H9 (cell line): ENCODE measurements at places on chromosomes 11 and 22.

DNA sequence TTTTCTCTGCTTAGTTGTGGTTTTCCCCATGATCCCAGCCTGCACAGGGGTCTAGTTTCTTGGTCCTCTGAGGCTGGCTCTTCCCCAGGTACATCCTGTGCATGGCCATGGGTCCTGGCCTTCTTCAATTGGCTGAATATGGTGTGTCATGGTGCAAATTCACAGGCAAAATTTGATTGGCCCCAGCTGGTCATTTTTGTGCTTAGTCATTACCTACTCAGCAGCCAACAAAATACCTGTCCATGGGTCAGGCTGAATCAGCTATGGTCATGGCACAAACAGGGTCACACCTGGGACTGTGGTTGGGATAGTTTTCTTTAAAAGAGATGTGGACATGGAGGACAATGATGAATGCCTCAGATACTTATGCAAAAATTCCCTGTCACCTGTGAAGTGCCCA, 85.7 kb downstream of the CSNK2A3 start:
- DNase-seq: no peak

GRCh38 chr11:26248661-26249060, 83.3 kb upstream of the ANO3 start:
- DNase-seq: no peak

DNA sequence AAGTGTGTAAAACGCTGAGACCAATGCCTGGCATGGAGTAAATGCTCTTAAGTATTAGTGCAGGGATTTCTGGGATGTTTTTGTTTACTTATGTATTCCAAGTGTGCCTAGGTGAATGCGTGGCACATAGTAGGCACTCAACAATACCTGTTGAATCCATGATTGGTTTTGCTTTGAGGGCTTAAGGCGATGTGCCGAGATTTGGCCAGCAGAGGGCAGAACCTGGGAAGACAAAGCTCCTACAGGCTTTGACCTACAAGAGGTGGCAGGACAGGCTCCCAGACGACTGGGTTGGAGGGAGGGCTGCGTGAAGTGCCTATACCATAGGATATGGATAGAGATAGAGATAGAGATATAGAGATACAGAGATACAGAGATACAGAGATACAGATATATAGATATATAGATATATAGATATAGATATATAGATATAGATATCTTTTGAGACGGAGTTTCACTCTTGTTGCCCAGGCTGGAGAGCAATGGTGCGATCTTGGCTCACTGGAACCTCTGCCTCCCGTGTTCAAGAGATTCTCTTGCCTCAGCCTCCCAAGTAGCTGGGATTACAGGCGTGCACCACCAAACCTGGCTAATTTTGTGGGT, 13.9 kb downstream of the KCNE3 start:
- DNase-seq: peak; percentile 83

- DNase-seq: no peak
Observed at GRCh38 chr11:4680341-4680740, 17.3 kb downstream of the OR51E2 start.

DNA sequence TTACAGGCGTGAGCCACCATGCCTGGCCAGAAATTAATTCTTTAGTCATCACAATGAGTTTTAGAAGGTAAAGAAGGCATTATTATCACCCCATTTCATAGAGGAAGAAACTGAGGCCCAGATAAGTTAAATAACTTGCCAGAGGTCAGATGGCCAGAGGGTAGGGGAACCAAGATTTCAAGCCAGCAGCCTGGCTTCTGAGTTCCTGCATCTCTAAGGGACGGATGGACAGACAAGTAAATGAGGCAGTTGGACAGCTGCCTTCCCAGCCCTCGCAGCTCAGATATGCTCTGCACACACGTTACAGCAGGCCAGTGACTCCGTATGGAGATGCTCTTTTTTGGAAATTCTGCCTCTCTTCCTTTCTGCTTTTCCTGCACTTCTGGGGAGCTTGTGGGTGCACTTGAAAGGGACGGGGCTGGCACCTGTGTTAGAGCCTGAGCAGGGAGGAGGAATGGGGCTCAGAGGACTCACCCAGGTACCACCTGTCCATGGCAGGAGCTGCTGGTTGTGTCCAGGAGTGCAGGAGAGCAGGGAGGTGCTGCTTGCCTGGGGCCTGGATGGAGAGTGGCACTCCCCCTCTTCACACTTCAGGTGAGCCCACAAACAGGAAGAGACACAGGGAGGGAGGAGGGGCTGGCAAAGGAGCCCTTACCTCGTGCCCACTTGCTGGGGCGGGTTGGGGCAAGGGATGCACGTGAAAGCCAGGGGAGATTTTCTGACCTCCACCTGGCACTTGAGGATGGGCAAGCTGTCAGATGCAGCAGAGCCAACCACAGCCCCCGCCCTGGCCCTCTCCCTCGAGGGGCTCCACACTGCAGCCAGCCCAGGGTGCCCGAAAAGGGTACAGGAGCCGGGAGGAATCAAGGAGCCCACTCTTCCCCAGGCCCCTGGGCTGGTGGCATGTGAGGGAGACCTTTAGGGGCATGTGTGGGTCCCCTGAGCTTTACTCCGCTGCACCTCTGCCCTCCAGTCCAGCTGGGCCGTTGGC, 3.3 kb upstream of the FXYD2 start:
- peak; percentile 25 for DNase-seq

DNA sequence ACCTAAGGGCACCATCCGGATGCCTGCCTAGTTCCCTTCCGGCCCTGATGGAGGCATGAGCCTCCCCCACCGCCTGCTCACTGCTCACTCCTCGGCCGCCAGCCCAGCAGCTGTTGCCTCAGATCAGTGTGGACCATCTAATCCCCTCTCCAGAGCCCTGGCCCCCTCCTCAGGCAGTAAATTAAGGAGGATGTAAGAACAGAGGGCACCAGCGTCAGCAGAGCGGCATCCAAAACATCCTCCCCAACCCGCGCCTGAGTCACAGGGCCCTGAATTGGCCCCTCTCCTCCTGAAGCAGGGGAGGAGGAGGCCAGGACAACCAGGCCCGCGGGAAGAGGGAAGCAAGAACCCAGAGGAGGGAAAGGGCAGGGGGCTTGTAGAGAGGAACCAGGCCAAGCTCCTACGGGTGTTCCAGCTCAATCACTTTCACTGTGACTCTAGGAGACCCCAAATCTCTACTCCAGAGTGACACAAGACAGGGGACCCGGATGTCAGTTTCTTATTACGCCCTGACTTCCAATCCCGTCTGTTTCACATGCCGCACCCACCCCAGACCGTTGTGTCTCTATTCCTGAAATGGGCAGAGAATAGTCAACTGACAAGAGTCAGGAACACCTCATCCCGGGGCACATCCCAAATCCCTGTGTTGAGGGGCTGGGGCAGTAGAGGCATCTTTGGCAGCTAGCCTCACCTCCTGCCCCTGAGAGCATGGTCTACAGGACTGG, 31.3 kb upstream of the MYOD1 start:
- DNase-seq: no peak

DNA sequence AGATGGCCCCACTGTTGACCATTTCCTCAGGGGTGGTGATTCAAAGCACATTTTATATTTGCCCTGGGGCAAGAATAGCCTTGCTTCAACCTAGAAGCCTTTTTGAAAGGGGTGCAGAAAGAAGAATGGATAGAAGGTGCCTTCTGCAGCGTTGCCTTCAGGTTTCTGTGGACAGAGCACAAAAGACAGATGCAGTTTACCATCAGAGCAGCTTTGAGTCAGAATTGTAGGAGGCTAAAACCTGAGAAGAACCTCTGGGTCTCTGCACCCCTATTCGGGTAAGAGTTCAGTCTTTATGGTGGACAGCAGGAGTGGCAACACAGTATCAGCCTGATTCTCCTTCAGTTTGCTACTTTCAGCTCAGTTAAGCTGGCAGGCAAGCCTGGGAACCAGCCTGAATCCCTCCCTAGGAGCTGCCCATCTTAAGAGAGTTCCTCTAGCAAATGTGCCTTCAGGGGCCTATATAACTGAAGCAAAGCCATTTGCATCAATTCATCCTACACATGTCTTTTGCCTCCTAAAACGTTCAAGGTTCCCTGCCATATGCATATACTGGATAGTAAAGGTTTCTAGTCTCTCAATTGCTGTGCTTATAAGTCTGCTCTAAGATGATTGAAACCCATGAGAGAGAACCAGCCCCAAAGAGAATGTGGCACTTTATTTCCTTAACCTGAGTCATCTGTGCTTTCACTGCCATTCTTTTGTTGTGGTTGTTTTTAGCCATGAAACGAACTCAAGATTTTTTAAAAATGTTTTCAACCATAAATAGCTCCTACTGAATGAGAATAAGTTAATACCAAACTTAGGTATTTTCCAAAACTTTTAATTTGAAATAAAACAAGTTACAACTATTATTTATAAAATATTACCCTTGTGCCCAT, 123.0 kb downstream of the TRIM44 start:
- no peak for DNase-seq

DNA sequence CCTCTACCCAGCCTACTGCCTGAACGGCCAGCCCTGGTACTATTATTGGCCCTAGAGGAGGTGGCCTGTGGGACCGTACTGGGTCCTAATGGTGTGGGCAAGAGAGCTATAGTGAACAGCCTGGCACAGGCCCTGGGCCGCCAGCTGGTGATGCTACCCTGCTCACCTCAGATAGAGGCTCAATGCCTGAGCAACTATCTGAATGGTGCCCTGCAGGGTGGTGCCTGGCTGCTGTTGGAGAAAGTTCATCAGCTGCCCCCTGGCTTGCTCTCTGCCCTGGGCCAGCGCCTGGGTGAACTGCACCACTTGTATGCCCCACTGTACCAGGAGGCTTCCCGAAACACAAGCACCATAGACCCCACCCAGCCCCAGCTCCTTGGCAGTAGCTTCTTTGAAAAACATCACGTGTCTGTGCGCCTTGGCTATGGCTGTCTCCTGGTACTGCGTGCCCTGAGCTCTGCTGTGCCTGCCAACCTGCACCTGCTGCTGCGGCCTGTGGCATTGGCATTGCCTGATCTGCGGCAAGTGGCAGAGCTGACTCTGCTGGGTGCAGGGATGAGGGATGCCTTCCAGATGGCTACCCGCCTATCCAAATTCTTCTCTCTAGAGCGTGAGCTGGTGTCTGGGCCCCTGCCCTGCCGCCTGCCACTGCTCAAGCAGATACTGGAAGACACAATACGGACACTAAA, 49.0 kb downstream of the DNHD1 start:
- peak; percentile 23 for DNase-seq

DNA sequence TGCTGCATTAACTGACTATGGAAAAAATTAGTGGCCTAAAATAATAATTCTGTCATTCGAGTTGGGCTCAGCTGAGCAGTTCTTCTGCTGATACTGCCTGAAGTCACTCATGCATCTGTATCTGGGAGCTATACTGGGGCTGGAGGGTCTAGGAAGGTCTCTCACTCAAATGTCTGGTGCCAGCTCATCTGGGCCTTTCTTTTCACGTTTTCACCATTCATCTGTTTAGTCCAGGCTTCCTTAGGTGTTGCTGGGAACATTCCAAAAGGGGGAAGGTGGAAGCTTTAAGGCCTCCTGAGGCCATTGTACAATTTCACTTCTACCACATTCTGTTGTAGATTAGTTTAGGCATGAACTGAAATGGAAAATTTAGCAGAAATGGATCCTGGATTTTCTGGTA, 28.0 kb downstream of the YAP1 start:
- DNase-seq: no peak

DNA sequence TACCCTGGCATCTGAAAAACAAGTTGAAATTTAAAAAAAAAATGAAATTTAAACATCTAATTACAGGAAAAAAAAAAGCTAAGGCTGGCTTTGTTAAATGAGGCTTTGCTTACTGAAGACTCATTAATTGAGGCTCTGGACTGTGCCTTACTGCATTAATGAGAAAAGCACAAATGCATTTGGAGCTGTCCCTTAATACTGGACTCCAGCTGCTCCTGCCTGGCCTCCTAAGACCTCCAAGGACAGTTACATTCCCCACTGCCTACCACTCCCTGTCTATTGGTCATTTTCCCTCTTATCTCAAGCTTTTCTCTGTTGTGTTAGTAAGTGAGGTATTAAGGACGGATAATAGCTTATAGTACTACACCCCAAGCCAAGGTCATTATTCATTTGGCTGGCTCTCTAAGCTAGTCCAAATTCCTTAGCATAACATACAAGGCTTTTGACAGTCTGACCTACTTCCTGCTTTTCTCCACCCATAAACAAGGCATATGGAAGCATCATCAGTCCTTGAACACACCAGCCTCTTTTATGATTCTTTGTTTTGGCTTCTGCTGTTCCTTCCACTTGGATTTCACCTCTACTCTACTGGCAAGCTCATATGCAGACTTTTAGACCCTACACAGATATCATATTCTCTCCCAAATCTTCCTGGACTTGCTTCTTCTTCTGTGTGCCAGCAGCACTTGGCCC, 62.5 kb downstream of the USP35 start:
- DNase-seq: no peak

DNA sequence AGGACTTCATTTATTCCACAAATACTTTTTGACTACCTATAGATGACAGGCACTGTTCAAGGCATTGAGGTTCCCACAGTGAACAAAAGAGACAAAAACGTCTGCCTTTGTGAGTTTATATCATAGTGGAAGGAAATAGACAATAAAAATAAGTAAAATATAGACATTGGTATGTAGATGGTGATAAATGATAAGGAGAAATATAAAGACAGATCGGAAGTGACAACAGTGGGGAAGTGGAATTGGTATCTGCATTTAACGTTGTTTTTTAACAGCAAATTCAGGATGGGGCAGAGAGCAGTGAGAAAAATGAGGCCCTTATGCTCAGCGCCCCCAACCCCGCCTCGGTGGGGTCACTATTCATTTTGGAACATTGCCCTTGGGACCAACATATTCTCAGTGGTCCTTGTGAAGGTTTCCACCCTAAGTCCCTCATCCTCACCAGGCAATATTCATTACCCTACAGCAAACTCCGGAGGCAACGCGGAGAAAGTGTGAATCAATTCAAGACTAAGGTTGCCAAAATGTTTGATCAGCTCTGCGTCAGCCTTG, 627 bp upstream of the PEX26 start:
- no peak for DNase-seq

DNA sequence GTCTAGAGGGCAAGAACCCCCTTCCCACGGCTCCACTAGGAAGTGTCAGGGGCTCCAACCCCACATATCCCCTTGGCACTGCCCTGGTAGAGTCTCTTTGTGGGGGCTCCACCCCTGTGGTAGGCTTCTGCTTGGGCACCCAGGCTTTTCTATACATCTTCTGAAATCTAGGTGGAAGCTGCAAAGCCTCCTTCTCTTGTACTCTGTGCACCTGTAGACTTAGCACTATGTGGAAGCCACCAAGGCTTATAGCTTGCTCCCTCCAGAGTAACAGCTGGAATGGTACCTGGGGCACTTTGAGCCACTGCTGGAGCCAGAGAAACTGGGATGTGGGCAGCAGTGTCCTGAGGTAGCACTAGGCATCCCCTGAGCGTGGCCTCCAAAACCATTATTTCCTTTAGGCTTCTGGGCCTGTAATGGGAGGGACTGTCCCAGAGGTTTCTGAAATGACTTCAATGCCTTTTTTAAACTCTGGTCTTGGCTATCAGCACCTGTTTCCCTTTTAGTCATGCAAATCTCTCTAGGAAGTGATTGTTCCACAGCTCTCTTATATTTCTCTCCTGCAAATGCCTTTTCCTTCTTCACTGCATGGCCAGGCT, 68.4 kb downstream of the TRAF6 start:
- no peak for DNase-seq
